EH (cell line): ENCODE measurements at places on chromosomes 1 and 21.

DNA sequence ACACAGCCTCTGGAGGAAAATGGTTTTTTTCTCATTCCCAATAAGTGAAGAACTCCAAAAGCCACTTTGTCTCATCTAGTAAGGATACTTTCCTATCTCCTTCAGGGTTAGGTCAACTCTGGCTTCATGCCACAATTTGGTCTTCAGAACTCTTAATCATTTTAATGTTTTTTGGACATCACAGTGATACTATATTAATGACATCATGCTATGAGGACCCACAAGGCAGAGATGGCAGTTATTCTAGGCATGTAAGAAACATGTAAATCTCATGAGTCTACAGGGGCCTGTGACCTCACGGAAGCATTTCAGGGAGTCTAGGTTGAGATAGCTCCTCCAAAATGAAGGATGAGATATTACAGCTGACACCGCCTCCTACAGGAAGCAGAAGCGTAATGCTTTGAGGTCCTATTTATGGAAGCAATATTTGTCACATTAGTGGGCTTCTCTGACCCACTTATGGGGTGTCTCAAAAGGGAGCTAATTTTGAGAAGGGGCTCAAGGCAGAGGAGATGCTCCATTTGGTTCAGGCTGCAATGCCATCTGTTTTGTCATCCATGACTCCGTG, 5.0 kb upstream of the GPR137B start:
- DNase-seq = no peak

- no peak for DNase-seq
These were observed 27.3 kb upstream of the CD84 start for GRCh38 chr1:160606611-160607010.

DNA sequence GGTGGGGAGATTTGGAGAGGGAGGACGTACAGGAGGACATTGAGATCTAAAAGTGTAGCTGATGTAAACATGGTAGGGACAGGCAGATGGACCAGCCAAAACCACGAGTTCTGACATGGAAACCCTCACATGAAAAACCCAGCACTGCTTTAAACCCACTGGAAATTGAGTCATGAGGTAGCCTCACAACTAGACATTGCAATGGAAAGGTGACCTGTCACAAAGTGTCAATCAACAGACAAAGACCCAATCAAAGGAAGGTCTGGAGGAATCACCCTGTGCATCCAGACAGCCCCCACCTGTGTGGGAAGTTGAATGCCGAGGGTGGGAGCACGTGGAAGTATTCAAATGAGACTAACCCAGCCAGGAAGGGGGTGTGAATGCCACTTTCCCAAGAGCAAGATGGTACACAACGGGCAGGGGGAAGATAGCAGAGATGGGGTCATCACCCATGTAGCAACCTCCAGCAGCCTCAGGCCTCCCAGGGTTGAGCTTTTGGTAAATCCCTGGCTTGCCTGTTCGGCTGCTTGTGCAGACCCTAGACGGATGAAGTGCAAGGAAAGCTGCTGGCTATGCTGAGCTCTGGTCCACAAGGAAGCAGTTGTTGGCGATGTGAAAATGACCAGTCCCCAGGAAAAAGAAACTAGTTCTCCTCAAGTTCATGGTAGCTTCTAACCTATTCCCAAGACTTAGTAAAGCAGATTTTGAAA, 5.6 kb downstream of the FCMR start:
- no peak for DNase-seq

DNA sequence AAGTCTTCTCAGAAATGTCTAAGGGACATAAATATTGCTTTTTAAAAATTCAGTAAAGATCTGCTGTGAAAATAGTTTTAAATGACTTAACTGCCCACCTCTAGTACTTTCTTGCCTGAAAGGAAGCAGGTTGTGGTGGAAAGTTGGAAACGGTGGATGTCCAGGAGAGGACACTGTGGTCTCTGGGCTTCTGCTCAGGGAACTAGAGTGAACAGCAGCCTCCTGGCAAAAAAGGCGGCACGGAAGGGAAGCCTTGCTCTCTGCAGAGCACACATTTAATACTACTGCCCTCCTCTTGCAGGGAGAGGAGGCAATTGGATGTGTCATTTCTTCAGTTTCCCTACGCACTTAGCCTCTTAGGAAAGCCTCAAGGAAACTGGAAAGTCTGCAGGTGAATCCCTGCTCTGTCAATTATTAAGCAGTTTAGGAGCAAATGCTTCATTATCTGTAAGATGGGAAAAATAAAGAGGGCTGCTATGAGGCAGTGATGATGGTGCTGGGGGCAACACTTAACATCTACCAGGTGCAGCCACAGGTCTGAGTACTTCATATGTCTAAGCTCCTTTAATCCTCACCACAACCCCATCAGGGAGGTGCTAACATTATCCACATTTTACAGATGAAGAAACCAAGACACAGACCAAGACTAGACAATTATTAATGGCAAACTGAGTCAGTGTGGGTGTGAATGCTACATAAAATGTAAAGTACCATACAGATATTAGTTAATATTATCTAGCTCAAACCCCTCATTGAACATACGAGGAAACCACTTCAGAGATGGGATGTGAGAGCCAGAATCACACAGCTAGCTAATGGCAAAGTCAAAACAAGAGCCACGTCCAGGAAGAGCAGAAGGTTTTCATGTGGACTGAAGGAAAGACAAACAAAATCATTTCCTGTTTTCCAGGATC, 108.9 kb upstream of the ADAR start:
- no peak for DNase-seq

GRCh38 chr1:170309389-170310013, 163.7 kb downstream of the NTMT2 start:
- peak; percentile 99 for DNase-seq

DNA sequence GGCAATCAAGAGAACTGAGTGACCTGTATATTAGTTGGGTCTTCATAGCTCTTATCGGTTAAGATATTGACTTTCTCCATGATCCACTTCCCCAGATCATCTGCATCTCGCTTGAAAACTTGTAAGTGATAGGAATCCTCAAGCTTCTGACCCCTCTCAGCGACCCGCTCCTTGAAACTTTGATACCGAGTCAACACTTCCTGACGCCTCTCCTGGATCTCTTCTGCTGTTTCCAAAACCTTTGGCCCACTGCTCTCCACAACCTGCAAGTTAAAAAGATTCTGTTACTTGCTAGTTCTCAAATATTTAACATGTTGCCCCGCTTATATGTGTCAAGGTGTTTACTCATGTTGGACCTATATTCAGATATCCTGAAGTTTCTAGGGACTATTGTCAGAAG, 1.4 kb downstream of the SPTA1 start:
- no peak for DNase-seq
